ENCODE measurements at places on chromosomes 2 and 18. TPM values are rescaled to one million over a fixed set of nuclear protein-coding genes. Genes with fewer than 3 reads are reported as not detected.

PAX8 gene
- total RNA-seq: not detected

DNA sequence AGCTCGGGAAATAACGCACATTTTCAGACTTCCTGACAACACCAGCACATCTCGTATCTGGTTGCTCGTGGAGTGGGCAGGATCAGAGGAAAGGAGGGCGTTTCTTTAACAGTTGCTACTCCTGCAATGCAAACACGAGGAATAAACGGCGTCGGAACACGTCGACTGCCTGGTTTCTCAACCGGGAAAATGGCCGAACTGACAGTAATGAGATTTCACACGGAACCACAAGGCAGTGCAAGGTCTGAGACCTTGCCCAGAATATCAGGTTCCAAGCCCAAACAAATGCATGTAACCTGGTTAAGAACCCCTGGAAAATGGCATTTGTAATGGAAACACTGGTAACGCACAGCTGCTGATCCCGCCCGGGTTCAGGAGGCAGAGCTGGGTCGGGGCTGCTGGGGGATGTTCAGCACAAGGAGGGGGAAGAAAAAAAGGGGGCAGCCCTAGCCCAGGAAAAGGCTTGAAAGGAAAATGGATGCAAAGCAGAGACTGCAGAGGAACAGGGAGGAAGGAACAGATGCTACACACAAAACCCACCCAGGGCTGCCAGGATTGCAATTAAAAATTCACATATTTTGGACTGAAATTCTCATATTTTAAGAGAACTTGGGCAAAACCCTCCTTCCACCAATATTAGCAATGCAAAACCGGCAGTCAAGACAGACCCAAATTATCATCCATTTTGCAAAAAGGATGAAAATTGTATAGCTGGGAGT lies 61.6 kb upstream of the KLHL29 start:
- no peak for DNase-seq

- no peak for DNase-seq
Measured at GRCh38 chr18:69945220-69946114, 2.2 kb downstream of the CD226 start.

ANKRD23 gene
- 5.5 TPM for total RNA-seq

GRCh38 chr2:85016446-85016845 lies 45.5 kb downstream of the KCMF1 start:
- no peak for DNase-seq

- DNase-seq: no peak
Measured at GRCh38 chr2:39508198-39508597, 71.1 kb upstream of the MAP4K3 start.

ASB18 gene
- total RNA-seq: not detected

OTOF gene
- not detected for total RNA-seq

- DNase-seq: no peak
Measured at GRCh38 chr2:216189410-216189809, 80.3 kb downstream of the XRCC5 start.

RBM44 gene
- 0.68 TPM for total RNA-seq

GRCh38 chr2:63742580-63742976 lies 99.1 kb upstream of the UGP2 start:
- DNase-seq: no peak

- DNase-seq: no peak
Measured at GRCh38 chr18:10530002-10530401, 4.2 kb downstream of the NAPG start.

TMEM37 gene
- 1.1 TPM for total RNA-seq

GCC2 gene
- 41.0 TPM for total RNA-seq

GRCh38 chr18:58694720-58695468 lies 23.6 kb downstream of the MALT1 start:
- DNase-seq: no peak

CNOT9 gene
- 36.2 TPM for total RNA-seq

SERPINB4 gene
- total RNA-seq: not detected

- no peak for DNase-seq
Measured at GRCh38 chr2:85414761-85415553, 3.6 kb upstream of the SH2D6 start.

GRCh38 chr18:3037423-3037915 lies 24.5 kb upstream of the LPIN2 start:
- DNase-seq: no peak

- DNase-seq: peak; percentile 95
Measured at GRCh38 chr2:126657148-126657635, 1.2 kb downstream of the GYPC start.

DNA sequence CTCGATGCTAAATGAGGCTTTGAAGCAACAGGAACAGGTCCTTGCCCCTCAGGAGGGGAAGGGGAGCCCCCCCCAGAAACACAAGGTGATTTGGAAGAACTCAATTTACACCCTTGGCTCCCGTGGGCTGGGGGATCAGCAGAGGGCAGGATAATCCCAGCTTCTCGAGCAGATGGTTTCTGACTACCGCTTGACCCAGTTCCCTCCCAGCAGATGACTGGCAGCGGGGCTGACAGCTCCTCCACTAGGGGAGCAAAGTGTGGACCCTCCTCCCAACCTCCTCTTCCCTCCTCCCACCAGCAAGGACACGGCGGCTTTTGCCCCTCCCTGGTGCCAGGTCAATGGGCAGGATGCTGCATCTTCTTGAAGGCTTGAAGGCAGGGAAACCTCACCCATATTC lies 3.5 kb upstream of the INHBB start:
- DNase-seq: no peak

DNA sequence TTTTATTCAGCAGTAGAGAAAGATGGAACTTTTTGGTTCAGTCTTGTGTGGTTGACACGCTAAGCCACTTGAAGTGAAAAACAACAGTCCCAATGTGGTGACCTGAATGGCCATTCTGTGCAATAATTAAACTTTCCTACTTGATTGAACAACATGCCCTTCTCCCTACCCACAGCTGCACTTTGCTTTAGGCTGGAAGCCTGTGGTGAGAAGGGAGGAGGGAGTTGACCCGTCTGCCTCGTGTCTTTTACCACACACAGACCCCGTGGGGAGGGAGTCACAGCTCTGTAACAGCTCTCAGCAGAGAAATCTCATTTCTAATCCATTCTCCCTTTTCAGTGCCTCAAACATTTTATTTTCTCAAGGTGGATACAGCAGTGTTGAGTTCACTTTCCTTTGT lies 138.2 kb upstream of the PKDCC start:
- no peak for DNase-seq

GRCh38 chr2:77831060-77831459 lies 308.9 kb upstream of the LRRTM4 start:
- DNase-seq: no peak

DNA sequence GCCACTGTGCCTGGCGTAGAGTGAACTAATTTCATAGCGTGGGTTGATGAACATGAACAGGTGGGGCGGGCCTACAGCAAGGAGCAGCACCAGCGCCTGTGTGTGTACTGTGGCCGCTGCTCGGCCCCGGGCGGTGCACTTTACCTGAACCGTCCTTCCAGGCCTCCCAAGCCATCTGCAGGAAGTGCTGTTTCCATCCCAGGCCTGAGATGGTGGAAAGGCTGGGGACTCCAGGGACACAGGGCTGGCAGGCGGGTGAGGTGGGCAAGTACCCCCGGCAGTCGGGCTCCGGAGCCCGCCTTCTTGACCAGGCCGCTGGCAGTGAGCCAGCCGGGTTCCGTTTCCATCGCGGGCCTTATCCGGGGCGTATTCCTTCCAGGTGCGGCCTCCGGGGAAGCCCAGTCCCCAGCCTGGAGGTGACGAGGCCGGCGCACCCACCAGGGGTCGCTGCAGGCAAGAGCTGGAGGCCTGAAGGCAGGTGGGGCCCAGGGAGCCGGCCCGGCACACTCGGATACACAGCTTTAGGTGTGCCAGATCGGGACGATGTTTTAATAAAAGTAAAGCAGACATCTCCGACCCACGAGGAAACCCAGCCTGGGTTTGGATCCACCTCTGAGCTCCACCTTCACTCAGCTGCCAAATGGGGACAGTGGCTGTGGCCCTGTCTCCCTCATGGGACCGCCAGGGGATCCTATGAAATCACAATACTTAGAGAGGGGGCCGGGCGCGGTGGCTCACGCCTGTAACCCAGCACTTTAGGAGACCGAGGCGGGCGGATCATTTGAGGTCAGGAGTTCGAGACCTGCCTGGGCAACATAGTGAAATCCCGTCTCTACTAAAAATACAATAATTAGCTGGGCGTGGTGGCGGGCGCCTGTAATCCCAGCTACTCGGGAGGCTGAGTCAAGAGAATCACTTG lies 22.7 kb upstream of the PDIA6 start:
- DNase-seq: peak; percentile 85

DNA sequence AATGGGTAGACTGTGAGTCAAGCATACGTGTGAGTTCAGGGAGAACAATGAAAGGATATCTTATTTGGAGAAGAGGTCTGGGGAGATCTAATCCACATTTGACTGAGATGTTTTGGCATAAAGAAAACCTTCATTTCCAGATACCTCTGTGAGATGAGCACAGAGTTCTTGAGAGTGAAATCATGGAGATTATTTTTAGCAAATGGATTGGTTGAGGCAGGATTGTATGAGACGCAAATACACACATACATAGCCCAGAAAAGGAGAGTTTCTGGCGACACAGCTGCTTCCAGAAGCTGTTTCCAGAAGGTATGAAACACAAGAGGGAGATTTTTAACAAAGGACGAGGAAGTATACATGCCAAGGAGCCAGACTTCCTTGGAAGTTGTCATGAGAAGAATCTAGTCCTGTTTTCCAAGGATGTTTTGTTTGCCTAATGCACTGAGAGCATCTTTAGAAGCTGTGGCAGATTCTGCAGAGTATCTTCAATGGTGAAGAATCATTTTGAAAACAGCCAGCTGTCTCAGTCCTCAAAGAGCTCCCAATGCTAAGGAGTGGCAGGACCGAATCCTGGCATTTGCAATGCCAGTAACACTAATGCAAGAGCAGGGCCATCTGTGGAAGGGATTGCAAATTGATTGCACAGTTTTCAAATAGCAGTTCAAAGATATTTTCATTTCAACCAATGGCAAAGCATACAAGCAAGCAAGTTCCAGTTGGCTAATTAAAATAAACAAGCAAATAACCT lies 177.2 kb downstream of the SETBP1 start:
- no peak for DNase-seq

UGT1A3 gene
- not detected for total RNA-seq

DNA sequence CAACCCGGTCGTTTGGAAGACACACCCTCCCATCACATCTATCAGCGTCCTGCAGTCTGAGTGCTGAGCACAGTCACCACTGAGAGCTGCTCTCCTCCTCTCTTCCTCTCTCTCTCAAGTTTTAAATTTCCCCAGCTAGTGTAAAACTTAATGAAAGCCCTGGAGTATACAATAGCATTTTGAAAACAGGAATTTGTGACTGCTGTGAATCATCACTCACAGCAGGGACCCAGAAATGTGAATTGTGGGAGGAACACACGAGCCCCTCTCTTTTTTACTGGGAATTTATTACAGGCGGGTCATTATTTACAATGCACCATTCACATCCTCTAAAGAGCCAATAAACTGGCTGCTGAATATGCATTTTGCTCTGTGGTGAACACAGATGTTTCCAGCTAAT lies 185.0 kb upstream of the SMIM21 start:
- DNase-seq: no peak

DNA sequence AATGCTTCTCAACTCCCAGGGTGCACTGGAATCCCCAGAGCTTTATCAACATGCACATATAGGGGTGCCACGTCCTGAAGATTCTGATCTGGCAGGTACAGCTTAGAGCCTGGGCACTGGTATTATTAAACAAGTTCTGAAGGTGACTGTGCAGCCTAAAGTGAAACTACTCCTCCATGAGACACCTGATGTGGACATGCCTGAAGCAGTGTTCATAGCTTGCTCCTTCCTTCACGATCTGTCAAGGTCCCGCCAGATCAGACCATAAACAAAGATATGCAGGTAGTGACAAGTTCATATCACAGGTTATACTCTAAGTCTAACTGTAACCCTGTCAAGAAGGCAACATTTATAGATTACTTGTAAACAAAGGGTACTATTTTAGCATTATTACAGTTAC lies 65.3 kb upstream of the DNER start:
- no peak for DNase-seq

GRCh38 chr2:64330281-64331113 lies 123.5 kb upstream of the LGALSL start:
- DNase-seq: peak; percentile 91

DNA sequence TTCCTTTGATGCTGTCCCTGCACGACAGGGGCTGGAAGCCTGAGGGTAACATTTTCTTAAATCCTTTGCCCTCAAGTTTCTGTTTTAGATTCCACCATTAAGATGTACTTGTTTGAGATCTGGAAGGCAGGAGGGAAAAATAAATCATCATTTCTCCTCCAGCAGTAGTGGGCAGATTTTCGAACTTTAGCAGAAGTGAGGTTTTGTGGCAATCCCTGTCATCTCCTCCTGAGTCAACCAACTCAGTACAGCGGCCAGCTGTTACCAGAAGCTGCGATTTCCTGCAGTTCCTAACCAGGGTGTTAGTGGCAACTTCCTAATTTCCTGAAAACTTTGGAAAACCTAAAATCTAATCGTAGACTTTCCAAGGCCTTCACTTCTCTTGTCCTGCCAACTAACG lies 517.2 kb upstream of the ACVR2A start:
- DNase-seq: no peak

D2HGDH gene
- total RNA-seq: 26.9 TPM

- DNase-seq: no peak
Measured at GRCh38 chr2:66521291-66521922, 86.5 kb downstream of the MEIS1 start.

- DNase-seq: no peak
Measured at GRCh38 chr18:56298935-56299334, 339.5 kb downstream of the TXNL1 start.

GCG gene
- not detected for total RNA-seq

DNA sequence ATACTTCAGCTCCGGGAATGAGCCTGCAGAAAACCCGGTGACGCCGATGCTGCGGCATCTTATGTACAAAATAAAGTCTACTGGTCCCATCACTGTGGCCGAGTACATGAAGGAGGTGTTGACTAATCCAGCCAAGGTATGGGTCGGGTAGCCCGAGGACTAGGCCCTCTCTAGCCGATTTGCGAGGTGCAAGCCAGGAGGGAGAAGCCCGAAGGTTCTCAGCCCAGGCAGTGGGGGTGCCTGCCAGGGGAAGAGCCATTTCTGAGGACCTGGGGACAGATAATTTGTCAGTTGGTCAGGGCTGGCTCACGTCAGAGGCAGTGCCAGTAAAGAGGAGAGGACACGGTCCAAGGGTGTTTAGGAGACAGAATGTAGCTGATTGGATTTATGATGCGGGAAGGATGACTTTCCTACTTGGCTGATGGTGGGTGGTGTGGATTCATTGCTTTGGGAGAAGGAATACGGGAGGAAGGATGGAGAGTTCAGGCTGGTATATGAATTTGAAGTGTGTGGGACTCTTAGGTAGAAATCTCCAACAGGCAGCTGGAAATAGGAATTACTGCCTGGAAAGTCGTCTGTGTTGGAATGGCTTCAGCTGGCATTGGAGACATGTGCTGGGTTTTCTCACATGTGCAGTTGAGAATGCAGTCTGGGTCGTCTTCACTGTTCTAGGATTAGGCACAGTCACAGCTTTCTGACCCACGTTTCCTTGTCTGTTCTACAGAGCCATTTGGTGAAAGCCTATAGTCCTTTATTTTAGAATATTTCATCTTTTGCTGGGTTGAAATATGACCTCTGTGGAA lies 874 bp downstream of the NDUFAF7 start:
- peak; percentile 68 for DNase-seq

TBR1 gene
- not detected for total RNA-seq

KCNG2 gene
- total RNA-seq: not detected

All from sigmoid colon (tissue), 7 donors.